Muscle of arm (tissue), 14 donors: ENCODE measurements at places on chromosomes 11 and 22. TPM values are rescaled to one million over a fixed set of nuclear protein-coding genes. Genes with fewer than 3 reads are reported as not detected.

Gene NCF4
- 2.8 TPM for polyA plus RNA-seq

GRCh38 chr11:75342966-75343870, 8.2 kb downstream of the ARRB1 start:
- DNase-seq: no peak

DNA sequence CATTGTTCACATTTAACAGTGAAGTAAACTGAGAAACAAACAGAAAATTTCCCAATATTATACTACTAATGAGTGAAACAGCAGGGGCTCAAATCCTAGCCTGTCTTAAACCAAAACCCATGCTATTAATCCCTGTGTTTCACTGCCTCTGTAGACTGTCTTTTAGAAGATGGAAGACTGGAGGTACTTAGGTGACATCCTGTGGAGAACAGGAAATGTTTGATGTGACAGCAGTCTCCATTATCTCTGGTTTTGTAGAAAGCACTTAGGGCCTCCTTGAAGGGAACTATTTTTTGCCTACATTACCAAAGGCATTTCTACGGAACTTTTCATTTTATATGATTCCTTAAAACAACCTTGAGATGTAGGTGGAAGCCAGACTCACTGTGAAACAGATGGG, 288.1 kb upstream of the SORL1-AS1 start:
- no peak for DNase-seq

Gene TMEM191C
- 0.50 TPM for polyA plus RNA-seq

Gene GGT5
- 10.4 TPM for polyA plus RNA-seq

DNA sequence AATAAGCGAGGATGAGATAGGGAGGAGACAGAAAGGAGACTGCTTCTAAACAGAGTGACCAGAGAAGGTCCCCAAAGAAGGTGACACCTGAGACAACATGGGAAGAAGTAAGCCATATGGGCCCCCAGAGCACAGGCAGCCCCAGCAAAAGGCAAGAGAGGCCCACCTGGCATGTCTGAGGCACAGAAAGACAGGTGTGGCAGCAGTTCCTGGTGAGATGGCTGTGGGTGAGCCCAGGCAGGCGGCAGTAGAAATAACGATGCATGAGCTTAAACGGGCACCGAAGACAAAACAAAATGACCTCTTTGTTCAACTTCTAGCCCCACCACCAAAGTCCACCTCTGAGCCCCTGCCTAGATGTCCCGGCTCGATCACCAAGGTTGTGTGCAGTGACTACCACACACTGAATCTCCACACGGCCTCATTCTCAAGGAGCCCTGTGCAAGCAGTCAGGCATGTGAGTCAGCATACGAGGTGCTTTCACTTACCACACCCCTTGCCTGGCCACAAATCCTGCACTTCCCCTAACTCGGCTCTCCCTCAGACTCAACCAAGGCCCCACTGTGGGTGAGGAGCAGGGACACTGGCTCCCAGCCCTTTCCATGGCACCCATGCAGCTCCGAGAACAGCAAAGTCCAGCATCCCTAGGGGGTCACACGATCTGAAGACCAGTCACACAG, 77.6 kb downstream of the PACSIN2 start:
- no peak for DNase-seq

DNA sequence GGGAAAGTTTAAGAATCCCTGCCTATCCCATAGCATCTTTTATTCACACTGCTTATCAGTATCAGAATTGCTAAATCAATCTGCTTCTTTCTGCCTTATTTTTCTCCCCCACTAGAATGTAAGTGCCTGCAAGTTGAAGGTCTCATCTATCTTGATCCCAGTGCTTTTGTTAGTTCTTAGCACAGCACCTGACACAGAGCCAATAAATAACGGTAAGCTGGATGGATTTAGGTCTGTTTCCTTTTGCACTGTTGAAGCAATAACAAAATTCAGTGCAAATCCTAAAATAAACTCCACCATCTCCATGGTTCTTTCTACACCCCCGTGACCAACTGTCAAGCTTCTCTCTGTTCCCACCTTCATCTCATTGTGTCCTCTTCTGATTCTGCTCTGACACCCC, 36.7 kb upstream of the CD44 start:
- DNase-seq: no peak

- DNase-seq: no peak
Observed at GRCh38 chr11:12066799-12067508, 43.4 kb upstream of the MICAL2 start.

Gene CRYBB3
- not detected for polyA plus RNA-seq

- peak; percentile 70 for DNase-seq
Observed at GRCh38 chr11:91790346-91791170, 434.1 kb upstream of the FAT3 start.

DNA sequence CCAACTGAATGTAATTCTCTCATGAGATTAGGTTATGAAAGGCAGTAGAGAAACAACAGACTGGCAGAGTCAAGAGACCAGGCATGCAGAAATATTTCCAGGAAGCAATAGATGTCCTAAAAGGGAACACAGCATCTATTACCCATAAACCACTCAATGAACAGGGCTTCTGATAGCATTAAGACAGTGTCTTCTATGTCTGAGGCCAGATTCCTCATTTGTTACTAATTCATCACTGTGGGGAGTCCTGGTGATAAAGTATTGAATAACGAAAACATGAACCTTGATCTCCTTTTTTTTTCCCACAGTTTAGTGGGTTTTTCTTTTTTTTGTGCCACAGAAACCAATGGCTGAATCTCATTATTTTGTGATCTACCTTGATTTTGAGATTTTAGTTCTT, 339.0 kb downstream of the METTL15 start:
- DNase-seq: no peak

DNA sequence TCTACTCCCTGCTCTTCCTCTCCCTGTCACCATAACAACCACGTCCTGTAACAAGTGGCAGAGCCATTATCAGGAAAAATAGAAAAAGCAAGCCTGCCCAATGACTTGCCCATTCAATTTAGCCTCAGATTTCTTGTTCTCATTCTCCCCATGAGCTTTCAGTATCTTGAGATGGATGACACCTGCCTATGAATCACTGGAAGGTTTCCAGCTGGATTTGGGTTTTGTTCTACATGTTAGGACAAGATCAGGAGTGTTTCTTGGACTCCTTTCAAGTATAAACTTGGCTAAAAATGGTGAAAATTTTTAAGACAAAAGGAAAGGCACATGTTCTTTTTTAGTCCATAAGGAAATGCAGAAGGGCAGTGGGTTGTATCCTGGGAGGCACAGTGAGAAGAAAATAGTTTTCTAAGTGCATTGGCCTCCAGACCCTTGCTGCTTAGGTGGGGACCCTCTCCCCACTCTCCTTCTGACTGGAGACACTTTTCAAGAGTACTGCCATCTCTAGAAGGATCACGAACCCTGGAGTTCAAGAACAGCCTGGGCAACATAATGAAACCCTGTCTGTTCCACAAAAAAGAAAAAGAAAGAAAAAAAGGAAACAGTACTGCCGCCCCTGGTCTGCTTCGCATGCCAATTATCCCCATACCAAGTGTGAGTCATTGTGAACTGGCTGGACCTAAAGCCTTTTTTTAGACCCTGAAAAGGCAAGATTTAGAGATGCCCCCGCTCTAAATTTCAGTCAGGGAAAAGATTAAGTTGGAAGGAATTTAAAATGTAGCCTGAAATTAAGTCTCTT, 51.0 kb downstream of the MTNR1B start:
- no peak for DNase-seq

GRCh38 chr11:36030731-36031281, 86.9 kb downstream of the LDLRAD3 start:
- peak; percentile 55 for DNase-seq

GRCh38 chr11:37770145-37770544, 1172.1 kb upstream of the RAG2 start:
- DNase-seq: no peak

- DNase-seq: no peak
Observed at GRCh38 chr11:1783725-1784529, 20.2 kb upstream of the CTSD start.

DNA sequence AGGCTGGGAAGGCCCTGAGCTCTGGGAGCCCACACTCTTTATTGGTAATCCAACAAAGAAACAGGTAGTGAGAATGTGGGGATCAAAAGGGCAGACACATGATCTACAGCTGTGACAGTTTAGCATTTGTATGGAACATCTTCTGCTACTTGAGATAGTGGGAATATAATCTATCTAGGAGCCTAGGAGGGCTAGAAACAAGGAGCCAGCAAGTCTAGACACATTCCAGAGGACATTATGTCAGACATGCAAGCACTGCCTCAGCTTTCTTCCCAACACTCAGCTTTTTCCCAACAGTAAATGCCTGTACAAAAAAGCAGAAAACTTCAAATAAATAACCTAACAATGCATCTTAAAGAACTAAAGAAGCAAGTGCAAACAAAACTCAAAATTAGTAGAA, 1150.6 kb upstream of the RAG2 start:
- DNase-seq: no peak

- DNase-seq: no peak
Observed at GRCh38 chr11:117072517-117073461, 25.4 kb downstream of the SIK3 start.

Gene BCO2
- not detected for polyA plus RNA-seq

Gene MRPL11
- polyA plus RNA-seq: 49.6 TPM

- no peak for DNase-seq
Observed at GRCh38 chr11:19121646-19122045, 4.7 kb downstream of the ZDHHC13 start.

DNA sequence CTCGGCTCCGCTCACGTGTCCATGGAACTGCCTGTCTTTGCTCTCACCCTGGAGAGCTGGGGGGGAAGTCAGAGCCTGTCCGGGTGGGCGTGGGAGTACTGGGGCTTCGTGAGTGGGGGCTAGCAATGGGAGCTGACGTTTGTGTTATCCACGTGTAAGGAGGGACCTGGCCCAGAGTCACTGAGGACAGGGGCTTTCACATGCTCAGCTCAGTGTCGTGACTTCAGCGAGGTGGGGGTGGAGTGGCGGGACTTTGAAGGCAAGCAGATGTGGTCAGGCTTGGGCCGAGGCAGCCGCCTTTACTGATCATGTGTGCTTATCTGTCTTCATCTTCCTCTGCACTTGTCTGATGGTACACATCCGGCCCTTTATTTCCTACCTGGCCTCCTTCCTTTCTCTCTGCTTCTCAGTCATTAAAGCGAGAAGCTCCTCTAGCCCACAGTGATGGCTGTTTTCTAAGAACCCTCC, 113.1 kb upstream of the NNMT start:
- no peak for DNase-seq

DNA sequence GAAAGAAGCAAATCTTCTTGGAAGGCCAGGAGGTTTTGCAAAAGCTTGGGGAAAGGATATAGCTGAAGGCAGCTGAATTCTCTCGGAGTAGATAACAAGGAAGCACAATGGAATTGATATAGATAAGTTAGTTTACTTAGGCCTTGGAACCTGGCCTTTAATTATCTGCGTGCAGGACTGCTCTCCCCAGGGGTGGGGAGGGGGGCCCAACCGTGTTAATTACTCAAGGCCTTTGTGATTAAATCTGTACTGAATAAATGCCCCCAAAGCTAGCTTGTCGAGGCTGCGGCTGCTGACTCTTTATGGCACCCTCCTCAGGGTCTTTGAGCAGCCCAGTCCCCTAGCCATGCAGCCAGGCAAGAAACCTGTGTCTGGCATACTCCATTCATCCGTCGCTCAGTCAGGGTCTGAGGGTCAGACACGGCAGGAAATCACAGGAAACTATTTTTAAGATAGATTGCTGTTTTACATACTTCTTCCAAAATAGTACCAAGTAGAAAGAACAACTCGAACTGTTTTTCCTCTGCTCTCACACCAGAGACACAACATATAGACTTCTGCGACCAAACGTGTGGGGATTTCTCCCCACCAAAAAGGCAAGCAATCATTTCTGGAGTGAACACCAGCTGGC, 36.5 kb downstream of the MS4A2 start:
- no peak for DNase-seq

GRCh38 chr11:67111261-67111660, 7.8 kb upstream of the KDM2A start:
- peak; percentile 54 for DNase-seq

GRCh38 chr22:37818409-37819104, 4.6 kb upstream of the GALR3 start:
- peak; percentile 28 for DNase-seq

DNA sequence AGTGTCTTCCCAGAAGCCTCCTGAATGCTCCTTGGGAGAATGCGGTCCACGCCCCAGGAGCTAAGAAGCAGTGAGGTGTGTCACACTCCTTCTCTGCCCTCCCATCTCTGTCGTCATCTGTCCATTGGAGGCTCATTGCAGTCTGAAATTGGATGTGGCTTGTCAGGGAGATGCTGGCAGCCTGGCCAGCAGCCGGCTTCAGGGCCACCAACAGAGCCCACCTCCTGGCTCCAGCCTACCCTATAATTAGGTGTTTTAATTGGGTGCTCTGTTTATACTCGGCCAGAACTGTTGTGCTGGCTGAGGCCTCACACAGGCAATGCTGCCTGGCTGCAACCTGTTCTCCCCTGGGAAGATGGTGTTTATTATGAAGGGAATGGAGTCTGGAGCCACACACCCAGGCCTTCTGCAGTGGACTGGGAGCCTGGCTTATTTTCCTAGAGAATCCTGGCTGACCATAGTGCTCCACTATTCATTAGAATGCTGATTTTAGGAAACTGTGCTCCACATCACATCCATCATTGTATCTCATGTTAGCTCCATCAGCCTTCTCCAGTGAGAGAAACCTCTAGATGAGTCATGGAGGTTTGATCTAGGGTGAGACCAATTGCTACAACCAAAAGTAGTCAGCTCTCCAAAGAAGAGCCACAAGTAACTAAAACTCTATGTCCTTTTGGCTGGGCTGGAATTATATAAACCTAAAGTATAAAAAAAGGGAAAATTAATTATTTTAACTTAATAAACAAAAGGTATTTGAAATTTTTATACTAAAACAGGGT, 86.8 kb upstream of the CRTAM start:
- no peak for DNase-seq

- no peak for DNase-seq
Observed at GRCh38 chr11:75555079-75555811, 6.8 kb upstream of the SERPINH1 start.

- DNase-seq: no peak
Observed at GRCh38 chr11:126336138-126336541, 19.3 kb upstream of the ST3GAL4 start.
